Effector CD4-positive, alpha-beta T cell (primary cell): ENCODE measurements at places on chromosomes 1 and 21.

GRCh38 chr1:44881011-44881632 lies 38.1 kb upstream of the PTCH2 start:
- no peak for DNase-seq

GRCh38 chr1:207248544-207249198 lies 72.8 kb upstream of the CD55 start:
- DNase-seq: no peak

DNA sequence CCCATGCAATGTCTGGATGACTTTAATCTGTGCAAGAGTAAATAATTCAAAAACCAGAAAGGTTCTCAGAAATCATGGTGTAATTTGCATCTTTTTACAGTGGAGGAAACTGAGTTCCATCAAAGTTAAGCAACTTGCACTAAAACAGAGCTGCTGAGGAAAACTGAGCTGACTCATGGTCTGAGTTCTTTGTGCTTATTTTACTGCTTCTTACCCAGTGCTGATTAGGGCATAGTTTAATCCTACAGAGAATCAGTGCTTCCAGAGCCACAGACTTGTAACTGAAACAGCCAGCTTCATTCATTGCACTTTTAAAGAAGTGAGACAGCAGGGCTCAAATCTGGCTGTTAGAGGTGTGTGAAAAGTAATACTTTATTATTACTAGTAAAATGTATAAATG lies 10.9 kb upstream of the RWDD3 start:
- no peak for DNase-seq

GRCh38 chr1:219794085-219794743 lies 134.1 kb downstream of the SLC30A10 start:
- no peak for DNase-seq

GRCh38 chr1:160836561-160836960 lies 26.1 kb downstream of the CD244 start:
- DNase-seq: no peak

DNA sequence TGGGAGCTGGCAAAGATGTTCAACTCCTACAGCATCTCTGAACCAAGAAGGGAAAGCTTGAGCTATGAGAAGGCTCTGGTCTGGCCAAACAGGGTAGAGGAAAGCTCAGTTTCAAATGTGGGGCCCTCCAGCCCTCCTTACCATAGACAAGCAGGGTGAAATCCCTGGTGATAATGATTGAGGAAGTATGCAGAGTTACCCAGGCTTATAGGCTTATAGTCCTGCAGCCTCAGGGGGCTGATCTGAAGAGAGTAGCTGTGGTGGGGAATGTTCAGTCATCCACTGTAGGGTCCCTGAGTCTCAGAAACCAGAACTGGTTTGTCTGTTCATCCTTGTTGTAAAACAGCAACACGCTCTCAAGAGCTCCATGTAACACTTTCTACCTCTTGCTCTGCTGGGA lies 19.8 kb upstream of the LY9 start:
- DNase-seq: no peak

DNA sequence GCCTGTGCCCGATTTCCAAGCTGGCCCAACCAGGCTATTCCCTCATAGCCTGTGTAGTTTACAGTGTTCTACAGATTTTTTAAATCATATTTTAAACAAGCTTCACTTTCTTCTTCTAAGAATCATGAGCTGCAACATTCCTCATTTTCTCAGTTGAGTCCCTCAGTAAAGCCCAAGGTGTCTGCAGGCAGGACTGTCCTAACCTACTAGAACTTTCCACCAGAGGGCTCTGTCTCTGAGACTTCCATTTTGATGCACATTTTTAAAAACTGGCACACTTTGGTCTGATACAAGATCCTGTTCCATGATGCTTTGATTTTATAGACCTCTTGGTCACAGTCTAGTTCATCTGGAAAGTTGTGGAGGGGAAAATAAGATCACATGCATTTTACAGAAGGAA lies 21.6 kb upstream of the SLAMF6 start:
- DNase-seq: no peak

- DNase-seq: no peak
Measured at GRCh38 chr1:45721207-45721606, 29.2 kb downstream of the IPP start.

DNA sequence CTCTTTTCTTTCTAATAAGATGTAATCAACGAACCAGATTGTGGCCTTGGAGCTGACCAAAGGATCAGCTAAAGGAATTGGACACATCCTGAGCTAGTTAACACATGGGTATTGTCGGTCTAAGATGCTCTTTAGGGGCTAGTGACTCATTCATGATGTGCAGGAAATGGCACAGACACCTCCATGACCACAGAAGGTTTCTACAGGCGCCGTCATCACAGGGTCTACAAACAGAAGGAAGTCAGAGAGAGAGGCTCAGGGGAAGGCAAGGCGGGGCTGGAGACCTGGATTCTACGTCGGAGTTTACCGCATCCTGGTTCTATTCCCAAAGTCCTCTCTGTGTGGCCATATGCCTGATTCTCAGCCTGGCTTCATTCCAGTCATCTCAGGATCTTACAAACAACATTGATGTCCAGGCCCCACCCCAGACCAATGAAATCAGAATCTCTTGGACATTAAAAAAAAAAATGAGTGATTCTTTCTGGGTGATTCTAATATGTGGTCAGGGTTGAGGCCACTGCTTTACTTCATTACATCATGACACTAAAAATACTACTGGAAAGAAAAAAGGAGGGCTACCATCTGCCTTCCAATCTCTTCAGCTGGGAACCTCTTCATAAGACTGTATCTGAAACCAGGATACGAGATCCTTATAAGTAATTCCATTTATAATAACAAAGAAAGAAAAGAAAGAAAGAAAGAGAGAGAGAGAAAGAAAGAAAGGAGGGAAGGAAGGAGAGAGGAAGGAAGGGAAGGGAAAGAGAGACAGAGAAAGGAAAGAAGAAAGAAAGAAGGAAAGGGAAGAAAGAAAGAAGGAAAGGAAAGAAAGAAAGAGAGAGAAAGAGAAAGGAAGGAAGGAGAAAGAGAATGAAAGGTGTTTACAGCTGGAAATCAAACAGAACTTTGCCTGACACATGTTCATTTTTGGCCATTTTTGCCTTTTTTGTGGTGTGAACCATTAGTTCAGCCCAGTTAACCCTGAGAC lies 11.6 kb upstream of the KCNJ15 start:
- DNase-seq: peak; percentile 36

- DNase-seq: no peak
Measured at GRCh38 chr1:111286912-111287311, 3.7 kb upstream of the CHIA start.

- DNase-seq: no peak
Measured at GRCh38 chr1:215730600-215730999, 163.5 kb downstream of the KCTD3 start.

- no peak for DNase-seq
Measured at GRCh38 chr1:92838519-92838918, 6.7 kb downstream of the RPL5 start.

DNA sequence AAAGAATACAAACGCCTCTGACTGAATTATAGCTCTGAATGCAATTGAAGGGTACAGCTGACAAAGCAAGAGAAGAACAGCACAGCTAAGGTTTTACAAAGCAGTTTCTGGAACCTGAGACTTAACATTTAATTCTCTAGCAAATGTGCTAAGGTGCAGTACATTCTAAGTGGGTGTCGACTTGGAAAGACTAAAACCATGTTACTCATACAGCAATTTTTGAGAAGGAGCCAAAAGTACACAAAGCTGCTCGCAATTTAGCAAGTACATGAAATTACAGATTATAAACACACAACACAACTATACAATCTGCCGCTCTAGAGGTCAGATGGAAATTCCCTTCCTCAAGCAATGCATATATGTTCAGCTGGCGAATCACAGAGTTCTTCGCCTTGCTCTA lies 121.9 kb downstream of the TIAM1 start:
- DNase-seq: no peak

GRCh38 chr1:235060607-235061470 lies 67.8 kb downstream of the TOMM20 start:
- DNase-seq: no peak

DNA sequence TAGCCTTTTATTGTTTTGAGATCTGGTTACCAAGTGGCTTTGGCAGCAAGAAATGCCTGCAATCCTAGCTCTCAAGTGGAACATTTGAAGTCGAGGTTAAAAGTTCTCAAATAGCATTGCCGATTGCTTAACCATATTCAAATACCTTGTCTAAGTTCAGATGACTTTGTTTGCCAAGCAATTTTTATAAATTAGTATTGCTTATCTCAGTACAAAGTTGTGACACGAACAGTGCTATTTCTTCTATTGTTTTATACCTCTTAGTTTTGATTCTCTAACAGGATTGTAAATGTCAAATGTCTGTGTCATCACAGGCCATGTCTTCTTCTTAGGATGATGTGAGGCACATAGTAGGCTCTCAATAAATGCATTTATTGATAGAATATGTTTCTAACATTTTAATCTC lies 633.3 kb downstream of the PTPRC start:
- DNase-seq: no peak

DNA sequence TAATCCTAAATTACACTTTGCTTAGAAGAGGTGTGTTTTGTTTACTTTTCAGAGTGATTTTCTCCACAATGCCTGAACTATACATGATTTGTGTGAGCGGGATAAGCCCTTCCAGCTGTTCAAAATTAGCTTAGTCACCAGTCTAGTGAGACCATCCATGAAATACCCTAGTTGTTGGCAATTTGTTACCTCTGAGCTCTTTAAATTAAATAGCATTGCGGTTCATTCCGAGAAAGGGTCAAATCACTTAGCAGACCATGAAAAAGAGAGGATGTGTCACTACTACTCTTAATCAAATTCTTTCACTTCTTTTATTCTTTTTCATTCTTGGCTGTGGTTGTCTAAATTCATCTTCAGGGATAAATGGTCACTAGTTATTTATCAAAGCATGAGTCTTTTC lies 11.9 kb upstream of the VAV3 start:
- no peak for DNase-seq

DNA sequence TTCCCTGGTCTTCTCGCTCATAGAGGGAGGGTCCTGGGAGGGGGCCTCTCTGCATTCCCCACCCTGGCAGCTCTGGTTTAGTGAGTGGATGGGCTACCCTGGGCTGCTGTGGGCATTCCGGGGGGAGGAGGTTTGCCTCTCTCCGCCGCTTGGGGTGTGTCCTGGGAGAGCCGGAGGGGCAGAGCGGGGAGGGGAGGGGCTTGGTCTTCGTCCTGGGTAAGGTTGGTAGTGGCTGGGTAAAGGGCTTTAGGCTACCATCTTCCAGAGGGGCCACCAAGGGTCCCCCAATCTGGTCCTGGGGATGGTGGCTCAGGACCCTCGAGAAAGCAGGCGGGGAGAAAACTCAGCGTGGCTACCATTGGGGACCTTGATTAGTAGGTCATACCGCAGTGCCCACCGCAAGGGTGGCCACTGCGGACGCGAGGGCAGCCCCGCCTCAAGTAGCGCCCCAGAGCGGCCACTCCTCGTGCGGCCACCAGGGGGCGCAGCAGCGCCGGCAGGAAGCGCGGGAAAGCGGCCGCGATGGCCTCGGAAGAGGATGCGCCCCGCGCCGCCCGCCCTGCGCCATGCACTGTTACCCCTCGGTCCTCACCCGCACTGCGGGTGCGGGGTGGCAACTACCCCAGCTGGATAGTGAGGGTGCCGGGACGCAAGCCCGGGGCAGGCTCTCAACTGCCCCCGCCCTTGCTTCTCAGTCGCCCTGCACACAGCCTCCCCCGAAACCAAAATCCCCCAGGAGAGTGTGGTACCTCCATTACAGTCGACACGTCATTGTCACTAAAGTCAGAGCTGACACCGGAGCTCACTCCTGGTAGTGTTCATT lies 44.1 kb upstream of the SLC25A33 start:
- DNase-seq: peak; percentile 54

DNA sequence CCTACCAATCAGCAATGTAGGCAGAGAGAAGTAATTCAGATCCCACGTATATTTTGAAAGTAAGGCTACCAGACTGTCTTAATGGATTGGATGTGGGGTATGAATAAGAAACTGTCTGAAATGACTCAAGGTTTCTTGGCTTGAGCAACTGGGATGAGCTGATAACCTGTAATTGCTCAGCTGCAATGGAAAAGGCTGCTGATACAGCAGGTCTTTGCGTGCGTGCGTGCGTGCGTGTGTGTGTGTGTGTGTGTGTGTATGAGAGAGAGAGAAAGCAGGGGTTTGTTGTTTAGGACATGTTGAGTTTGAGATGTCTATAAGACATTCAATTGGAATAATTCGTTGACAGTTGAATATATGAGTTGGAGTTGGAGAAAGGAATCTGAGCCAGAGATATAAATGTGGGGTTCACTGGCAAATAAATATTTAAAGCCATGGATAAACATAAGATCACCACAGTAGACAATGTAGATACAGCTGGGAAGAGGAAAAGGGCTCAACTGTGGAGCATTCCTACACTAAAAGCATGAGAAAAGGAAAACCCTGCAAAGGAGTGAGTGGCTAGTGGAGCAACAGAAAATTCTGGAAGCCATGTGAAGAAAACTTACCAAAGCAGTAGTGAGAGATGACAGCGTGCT lies 72.9 kb downstream of the UCHL5 start:
- no peak for DNase-seq

- DNase-seq: peak; percentile 46
Measured at GRCh38 chr1:223683586-223684487, 18.3 kb upstream of the CAPN8 start.

DNA sequence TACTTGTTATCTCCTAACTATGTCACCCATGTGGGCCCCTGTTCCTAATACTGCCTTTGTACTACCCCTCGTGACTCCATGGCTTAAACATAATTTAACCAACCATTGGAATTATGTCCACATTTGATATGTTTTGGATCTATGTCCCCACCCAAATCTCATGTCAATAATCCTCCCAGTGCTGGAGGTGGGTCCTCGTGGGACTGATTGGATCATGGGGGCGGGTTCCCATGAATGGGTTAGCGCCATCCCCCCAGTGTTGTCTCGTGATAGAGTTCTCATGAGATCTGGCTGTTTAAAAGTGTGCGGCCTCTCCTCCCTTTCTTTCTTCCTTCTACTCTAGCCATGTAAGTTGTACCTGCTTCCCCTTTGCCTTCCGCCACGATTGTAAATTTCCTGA lies 9.8 kb downstream of the CBR1 start:
- DNase-seq: no peak
